Mesothelial cell of epicardium (in vitro differentiated cells): ENCODE measurements at places on chromosomes 5 and 9.

- DNase-seq = no peak
These were observed 161.3 kb downstream of the YIPF5 start for GRCh38 chr5:144009116-144009515.

- DNase-seq = no peak
These were observed 34.4 kb downstream of the GCNT4 start for GRCh38 chr5:75017971-75018370.

DNA sequence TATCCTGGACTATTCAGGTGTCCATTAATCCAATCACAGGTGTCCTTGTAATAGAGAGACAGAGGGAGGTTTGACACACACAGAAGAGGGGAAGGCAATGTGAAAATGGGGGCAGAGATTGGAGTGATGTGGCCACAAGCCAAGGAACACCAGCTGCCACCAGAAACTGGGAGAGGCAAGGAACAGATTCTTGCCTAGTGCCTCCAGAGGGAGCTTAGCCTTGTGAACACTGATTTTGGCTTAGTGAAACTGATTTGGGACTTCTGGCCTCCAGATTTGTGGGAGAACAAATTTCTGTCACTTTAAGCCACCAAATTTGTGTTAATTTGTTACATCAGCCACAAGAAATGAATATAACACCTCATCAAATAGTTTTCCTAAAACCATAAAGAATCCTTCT lies 416.2 kb downstream of the ENC1 start:
- no peak for DNase-seq

- no peak for DNase-seq
These were observed 78.4 kb upstream of the ACO1 start for GRCh38 chr9:32306006-32306405.

- no peak for DNase-seq
These were observed 2.3 kb downstream of the AFAP1L1 start for GRCh38 chr5:149273950-149274349.

DNA sequence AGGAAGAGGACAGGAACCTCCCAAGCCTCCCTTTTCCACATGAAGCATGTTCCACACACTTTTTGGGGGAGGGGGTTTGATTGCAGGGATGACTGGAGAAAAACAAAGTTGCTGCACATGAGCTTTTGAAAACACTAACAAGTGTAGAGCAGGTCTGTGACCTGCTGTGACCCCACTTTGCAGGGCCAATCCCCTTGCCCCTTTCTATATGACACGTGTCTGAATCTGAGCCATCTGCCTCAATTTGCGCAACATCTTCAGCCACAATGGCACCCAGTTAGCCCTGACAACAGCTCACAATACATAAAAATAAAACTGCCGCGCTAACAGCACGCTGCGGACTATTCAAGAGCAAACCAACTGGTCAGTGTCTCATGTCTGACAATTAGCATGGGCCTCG lies 227.8 kb upstream of the TBCA start:
- DNase-seq = no peak
